WTC11 (cell line): ENCODE measurements at places on chromosomes 11 and 22. TPM values are rescaled to one million over a fixed set of nuclear protein-coding genes. Genes with fewer than 3 reads are reported as not detected.
A peak's percentile ranks its signal among the peaks of the same experiment; 100 is the strongest.

DNA sequence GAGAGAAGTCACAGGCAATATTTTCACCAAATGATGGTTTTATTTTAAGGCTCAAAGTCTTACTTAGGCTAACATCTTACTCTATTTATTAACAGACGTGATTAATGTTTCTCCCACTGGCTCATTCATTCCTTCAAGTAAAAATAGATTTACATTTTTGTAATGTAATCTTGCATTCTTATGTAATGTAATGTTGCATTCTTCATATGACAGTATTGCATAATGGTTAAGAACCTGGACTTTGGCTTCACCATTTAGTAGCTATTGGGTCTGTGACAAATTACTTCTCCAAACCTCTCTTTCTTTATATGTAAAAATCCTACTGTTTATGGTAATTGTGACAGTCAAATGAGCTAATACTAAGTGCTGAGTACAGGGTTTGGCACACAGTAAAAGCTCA lies 3.3 kb upstream of the DIXDC1 start:
- no peak for DNase-seq
- H3K4me3 ChIP-seq = no peak overlapping the region
- H3K4me1 ChIP-seq = peaks cover 32% of the 10 kb centered on the region
- no peaks in the 10 kb centered on the region for H3K36me3 ChIP-seq
- no peaks in the 10 kb centered on the region; the same call in 1 of the 2 replicates for H3K27me3 ChIP-seq
- no peak overlapping the region for H3K27ac ChIP-seq

GRCh38 chr22:49550141-49550430 lies 277.6 kb downstream of the BRD1 start:
- no peak overlapping the region for H3K27ac ChIP-seq
- peaks cover 12% of the 10 kb centered on the region for H3K27me3 ChIP-seq
- DNase-seq = no peak
- peaks cover 18% of the 10 kb centered on the region for H3K36me3 ChIP-seq

GRCh38 chr22:32918741-32919140 lies 117.2 kb downstream of the TIMP3 start:
- H3K27ac ChIP-seq = peak overlapping the region; percentile 61; the same call in 1 of the 2 replicates
- H3K4me3 ChIP-seq = no peak overlapping the region
- H3K27me3 ChIP-seq = no peaks in the 10 kb centered on the region
- peaks cover 9% of the 10 kb centered on the region for H3K4me1 ChIP-seq
- peaks cover 22% of the 10 kb centered on the region for H3K36me3 ChIP-seq

DNA sequence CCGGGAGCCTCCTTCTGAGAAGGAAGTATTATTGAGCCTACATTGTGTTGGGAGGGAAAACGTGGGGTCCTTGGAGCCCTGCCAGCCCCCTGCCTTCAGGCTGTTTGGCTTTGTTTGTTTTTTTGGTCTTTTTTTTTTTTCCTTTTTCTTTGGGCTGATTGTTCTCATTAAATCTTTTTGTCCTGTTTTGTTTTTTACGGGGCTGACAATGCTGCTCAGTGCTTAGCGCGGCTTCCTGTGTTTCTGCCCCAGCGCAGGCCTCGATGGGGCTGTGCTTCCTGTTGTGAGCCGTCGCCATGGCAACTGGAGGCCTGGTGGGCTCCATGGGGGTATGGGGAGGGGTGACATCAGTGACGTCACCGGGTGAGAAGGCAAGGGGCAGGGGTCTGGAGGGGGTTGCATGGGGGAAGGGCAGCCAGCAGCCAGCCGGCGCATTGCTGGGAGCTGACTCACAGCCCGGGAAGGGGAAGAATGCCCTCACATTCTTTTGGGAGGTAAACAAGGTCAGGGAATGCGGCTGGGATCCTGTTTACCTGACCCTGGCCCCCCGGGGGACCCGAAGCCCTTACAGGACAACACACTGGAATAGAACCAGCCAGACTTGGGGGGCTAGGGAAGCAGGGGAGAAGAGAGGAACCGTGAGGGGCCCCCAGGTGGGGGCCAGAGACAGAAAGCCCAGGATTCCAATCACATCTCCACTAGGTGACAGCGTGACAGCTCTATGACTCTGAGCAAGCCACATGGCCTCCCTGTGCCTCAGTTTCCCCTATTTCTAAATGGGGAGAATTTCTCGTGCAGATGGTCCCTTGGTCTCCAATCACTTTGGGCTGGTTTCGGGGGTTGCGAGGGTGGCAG lies 22.2 kb upstream of the CBX7 start:
- H3K36me3 ChIP-seq = no peaks in the 10 kb centered on the region
- peaks cover 88% of the 10 kb centered on the region for H3K4me1 ChIP-seq
- no peaks in the 10 kb centered on the region for H3K27me3 ChIP-seq
- peak; percentile 99 for DNase-seq
- H3K4me3 ChIP-seq = no peak overlapping the region
- peak overlapping the region; percentile 100 for H3K27ac ChIP-seq

GRCh38 chr11:65625628-65626342 lies 10.2 kb downstream of the PCNX3 start:
- peak; percentile 52 for DNase-seq
- H3K27ac ChIP-seq = no peak overlapping the region
- H3K4me3 ChIP-seq = no peak overlapping the region
- H3K36me3 ChIP-seq = peaks cover 28% of the 10 kb centered on the region
- no peaks in the 10 kb centered on the region for H3K27me3 ChIP-seq

DNA sequence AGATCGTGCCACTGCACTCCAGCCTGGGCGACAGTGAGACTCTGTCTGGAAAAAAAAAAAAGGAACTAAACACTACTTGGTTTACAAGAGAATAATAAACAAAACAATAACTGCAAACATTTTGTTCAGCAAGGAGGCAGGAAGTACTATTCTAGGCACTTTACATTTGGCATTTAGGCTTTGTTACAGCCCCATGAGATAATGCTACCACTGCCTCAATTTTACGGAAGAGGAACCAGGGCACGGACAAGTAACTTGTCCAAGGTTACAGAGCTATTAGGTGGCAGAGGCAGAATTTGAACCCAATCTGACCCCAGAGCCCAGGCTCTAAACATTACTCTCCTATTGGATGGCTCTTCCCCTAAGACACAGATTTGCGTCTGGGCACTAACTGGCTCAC lies 108.7 kb upstream of the AKIP1 start:
- no peaks in the 10 kb centered on the region for H3K36me3 ChIP-seq
- no peak overlapping the region for H3K27ac ChIP-seq
- no peak overlapping the region for H3K4me3 ChIP-seq
- H3K27me3 ChIP-seq = no peaks in the 10 kb centered on the region
- no peak for DNase-seq
- H3K4me1 ChIP-seq = peaks cover 6% of the 10 kb centered on the region

DNA sequence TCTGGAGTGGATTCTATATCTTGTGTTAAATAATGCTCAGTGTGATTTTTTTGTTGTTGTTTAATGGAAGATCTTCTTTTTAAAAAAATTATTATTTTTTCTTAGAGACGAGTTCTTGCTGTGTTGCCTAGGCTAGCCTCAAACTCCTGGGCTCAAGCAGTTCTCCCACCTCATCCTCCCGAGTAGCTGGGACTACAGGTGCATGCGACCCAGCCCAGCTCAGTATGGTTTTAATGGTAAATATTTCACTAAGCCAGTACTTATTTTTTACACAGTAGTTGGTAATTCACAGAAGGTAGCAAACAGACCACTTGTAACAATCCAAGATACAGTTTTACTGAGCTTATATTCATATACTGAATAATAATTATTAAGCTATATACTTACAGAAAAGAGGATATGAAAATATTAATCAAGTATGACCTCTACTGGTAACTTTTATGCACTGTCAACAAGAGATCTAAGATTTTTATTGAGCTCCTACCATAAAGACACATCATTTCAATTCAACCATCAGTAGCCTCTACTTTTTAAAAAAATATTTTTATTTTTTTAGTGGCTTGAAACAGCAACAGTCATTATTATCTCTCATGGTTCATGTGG lies 6.1 kb upstream of the CD59 start:
- no peaks in the 10 kb centered on the region for H3K4me1 ChIP-seq
- no peaks in the 10 kb centered on the region for H3K36me3 ChIP-seq
- DNase-seq = no peak
- H3K27ac ChIP-seq = no peak overlapping the region
- H3K27me3 ChIP-seq = no peaks in the 10 kb centered on the region
- H3K4me3 ChIP-seq = no peak overlapping the region

DNA sequence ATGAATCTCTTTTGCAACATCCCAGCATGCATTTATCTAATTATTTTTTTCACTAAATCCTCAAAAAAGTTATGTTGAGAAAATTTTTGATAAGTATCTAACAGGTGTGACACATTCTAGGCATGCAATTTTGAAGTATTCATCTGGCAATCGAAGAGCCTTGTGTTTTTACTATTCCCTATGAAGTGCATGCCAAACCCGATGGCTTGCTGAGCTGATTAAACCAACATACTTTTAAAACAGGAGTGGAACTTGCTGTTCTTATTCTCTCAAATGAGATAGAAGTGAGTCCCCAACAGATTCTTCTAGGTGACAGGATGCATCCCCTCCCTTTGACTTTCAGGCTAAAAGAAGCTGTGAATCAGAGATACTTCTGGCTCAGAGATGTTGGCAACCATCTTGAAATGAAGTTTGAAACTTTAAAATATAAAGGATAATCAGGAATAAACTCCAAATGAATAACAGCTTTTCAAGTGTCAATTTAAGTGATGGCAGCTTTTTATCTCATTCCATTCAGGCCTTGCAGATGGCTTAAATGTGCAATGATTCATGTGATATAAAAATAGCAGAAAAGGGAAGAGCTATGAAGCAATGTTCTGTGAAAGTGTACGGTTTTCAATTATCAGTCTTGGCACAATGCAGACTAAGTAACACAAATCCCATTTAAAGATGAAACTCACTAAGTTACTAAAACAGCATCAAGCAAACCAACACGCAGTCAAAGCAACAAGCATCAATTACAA lies 67.7 kb downstream of the APOL5 start:
- no peak for DNase-seq
- H3K27me3 ChIP-seq = no peaks in the 10 kb centered on the region
- peaks cover 8% of the 10 kb centered on the region for H3K4me1 ChIP-seq
- H3K36me3 ChIP-seq = peaks cover 7% of the 10 kb centered on the region
- peak overlapping the region; percentile 18; the same call in 1 of the 2 replicates for H3K27ac ChIP-seq

DNA sequence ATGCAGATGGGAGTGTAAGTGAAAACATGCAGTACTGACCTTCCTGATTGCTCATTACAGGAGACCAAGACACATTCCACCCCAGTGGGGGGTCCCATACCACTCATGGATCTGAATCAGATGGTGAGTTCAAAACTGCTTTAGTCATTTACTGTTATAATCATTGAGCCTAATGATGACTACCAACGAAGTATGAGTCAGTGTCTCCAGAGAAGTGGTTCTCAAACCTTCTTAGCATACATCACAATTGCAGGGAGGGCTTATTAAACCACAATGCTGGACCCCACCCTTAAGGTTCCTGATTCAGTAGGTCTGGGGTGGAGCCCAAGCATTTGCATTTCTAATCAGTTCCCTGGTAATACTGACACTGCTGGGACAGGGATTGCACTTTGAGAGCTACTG lies 75.8 kb downstream of the CD44 start:
- DNase-seq = peak; percentile 68
- H3K4me1 ChIP-seq = peaks cover 41% of the 10 kb centered on the region
- H3K27me3 ChIP-seq = no peaks in the 10 kb centered on the region
- H3K36me3 ChIP-seq = peaks cover 9% of the 10 kb centered on the region; the same call in 1 of the 2 replicates
- peak overlapping the region; percentile 9; the same call in 1 of the 2 replicates for H3K4me3 ChIP-seq
- H3K27ac ChIP-seq = peak overlapping the region; percentile 91

DNA sequence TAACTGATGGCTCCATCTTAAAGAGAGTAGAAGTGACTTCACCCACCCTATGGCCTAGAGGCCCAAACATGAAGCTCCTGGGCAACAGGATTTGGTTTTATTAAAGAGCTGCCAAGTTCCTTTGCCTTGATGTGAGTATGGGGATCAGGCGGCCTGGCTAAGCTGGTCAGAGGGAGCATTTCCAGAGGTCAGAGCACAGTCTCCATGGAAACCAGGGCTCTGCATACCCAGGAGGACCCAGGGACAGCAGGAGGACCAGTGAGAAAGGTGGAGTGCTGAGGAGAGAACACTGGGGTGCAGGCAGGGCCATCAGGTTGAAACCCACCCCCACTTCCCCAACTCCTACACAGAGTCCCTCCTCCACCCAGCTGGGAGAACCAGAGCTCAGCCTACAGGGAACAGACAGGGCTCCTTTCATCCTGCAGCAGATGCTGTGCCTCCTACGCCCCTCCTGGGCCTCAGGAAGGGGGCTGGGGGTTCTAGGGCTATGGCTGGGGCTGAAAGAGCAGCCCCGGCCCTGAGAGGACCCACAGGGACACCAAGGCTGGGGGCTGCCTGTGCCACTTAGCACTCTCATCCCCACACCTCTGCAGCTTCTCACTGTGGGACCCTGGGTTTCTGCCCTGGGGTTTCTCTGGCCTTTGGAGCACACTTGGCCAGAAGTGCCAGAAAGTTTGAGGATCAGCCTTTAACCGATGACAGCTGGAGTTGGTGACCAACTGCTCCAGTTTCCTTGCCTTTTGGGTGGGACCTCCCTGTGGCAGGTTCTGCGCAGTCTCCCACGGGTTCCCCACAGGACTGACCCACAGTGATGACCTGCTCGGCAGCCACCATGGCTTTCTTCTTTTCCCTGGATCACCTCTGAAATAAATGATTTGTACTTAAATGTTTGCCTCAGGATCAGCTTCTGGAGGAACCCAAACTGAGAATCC lies 13.8 kb upstream of the P2RY6 start:
- no peak for DNase-seq
- no peak overlapping the region for H3K4me3 ChIP-seq
- H3K36me3 ChIP-seq = no peaks in the 10 kb centered on the region
- no peak overlapping the region for H3K27ac ChIP-seq
- H3K4me1 ChIP-seq = peaks cover 6% of the 10 kb centered on the region; the same call in 1 of the 2 replicates
- peaks cover 10% of the 10 kb centered on the region for H3K27me3 ChIP-seq

- peaks cover 24% of the 10 kb centered on the region for H3K4me1 ChIP-seq
- H3K27ac ChIP-seq = no peak overlapping the region
- H3K27me3 ChIP-seq = no peaks in the 10 kb centered on the region
- H3K36me3 ChIP-seq = no peaks in the 10 kb centered on the region
- DNase-seq = no peak
Measured at GRCh38 chr11:15499674-15500073, 385.0 kb downstream of the INSC start.

Gene SLC16A8
- total RNA-seq = 0.53 to 0.98 TPM (median 0.57 TPM) in 3 replicates

Gene OR51B4
- total RNA-seq = not detected in 3 replicates

Gene DRICH1
- 0.21 to 0.32 TPM (median 0.26 TPM) in 3 replicates for total RNA-seq

Gene NAGA
- 19.4 to 22.8 TPM (median 22.3 TPM) in 3 replicates for total RNA-seq
